ENCODE measurements at places on chromosomes 2 and 18.

- DNase-seq: no peak
Observed at GRCh38 chr2:67719351-67719750, 322.2 kb downstream of the ETAA1 start.

DNA sequence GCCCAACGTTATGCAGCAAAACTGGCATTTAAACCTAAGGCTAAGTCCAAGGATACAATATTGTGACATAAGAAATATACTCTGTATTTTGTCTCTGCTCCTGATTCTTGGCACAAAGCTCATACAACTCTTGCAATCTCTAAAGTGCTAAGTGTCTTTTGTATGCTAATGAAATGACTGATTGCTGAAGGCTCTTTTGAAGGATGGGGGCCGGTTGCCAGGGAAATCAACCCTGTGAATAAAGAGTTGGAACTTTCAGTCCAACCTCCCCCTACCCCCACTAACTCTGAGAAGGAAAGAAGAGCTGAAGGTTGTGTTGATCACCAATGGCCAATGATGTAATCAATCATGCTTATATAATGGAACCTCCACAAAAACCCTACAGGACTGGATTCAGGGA lies 40.3 kb downstream of the SESTD1 start:
- no peak for DNase-seq

DNA sequence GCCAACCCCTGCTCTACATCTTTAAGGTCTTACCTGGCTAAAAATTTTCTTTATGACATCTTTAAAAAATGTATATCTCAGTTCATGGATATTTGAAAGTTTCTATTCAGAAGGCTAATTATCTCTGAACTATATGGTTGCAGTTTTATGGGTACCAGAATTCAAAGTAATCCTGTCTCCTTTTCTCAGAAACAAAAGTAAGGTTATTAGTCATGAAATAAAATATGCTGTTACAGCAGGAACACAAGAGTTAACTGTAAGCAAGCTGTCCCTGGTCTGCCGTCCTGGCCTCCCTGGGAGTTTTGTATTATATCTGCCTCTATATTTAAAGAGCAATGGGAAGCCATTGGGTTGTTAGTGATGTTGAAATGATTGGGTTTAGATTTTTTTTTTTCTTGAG lies 34.0 kb downstream of the SLC4A1AP start:
- no peak for DNase-seq

- DNase-seq: no peak
Observed at GRCh38 chr2:239563561-239563960, 162.7 kb upstream of the HDAC4 start.

DNA sequence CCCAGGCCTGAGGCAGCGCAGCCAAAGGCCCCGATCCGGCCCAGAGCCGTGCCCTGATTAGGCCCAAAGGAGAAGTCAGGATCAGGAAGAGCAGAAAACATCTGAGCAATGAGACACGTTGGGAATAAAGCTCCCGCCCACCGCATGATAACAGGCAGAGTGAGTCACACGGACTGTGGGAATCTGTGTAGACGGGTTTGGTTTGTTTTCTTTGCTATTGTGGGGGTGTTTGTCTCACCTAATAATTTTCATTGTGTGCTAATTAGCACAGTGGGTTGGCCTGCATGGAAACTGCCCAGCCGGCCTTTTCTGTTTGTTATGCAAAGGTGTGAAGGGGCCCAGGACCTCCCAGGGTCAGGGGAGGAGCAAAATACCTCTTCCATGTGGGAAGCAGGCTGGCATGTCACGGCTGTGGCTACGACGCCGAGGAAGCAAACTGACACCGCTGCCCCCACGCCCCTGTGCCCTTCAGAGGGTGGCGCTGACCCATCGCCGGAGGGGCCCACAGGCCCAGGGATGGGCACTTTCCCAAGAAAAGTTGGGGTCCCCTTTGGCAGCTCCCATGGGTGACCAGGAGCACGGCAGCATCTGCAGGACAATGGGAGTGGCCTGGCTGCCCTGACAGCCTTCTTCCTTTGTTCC lies 68.4 kb upstream of the CTDP1 start:
- no peak for DNase-seq
